Activated CD4-positive, alpha-beta T cell treated with anti-CD3 and anti-CD28 coated beads, Interleukin-2, amount 50 U/mL, for 48 hours (primary cell): ENCODE measurements at places on chromosomes 11 and 22.
A peak's percentile ranks its signal among the peaks of the same experiment; 100 is the strongest.

DNA sequence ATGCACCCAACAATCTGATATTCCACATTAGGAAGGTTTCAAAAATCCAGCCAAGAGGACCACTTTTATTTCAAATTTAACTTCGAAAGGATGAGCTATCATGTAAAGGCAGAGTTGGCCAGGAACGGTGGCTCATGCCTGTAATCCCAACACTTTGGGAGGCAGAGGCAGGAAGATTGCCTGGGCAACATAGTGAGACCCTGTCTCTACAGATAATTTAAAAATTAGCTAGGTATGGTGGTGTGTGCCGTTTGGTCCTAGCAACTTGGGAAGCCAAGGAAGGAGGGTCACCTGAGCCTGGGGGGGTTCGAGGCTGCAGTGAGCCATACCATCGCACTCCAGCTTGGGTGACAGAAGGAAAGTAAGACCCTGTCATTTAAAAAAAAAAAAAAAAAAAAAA is 96.7 kb downstream of the CADM1 start:
- no peak for DNase-seq

GRCh38 chr11:99200720-99201119 is 180.0 kb downstream of the CNTN5 start:
- no peak for DNase-seq

- DNase-seq, result no peak
Measured at GRCh38 chr11:55357560-55358184, 10.1 kb upstream of the OR4A15 start.

DNA sequence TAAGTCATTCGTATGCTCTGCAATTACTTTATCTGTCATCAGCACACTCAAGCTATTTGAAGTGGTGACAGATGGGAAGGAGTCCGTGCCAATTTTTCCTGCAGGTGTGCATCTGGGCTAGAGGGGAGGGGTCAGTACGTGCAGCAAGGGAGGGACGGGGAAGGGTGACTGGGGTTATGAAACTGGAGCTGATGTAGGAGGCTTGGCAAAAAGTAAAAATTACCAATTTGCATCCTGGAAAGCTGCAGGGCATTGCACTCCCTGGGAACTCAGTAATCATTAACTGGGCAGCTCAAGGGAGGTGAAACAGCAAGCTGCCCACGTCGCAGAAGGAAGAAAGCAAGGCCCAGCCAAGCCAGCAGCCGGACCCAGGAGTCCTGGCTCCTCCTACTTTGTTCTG is 87.1 kb upstream of the TMEM45B start:
- DNase-seq, result no peak

DNA sequence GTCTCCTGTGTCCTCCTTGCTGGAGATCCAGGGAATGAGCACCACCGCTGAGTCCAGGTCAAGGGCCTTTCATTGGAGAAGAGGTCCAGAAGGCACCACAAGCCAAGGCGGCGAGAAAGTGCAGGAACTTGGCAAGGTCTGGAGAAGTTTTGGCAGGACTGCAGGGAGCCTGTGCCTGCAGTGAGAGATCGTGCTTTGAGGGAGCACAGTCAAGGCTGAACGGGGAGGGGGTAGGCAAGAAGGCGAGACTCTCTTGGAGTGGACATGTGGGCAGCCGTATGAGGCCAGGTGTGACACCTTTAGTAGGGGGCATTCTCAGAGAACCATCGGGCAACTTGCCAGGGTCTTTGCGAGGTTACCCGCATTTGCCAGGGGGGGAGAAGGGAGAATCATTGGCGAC is 30.5 kb downstream of the LRRC10B start:
- DNase-seq, result no peak

DNA sequence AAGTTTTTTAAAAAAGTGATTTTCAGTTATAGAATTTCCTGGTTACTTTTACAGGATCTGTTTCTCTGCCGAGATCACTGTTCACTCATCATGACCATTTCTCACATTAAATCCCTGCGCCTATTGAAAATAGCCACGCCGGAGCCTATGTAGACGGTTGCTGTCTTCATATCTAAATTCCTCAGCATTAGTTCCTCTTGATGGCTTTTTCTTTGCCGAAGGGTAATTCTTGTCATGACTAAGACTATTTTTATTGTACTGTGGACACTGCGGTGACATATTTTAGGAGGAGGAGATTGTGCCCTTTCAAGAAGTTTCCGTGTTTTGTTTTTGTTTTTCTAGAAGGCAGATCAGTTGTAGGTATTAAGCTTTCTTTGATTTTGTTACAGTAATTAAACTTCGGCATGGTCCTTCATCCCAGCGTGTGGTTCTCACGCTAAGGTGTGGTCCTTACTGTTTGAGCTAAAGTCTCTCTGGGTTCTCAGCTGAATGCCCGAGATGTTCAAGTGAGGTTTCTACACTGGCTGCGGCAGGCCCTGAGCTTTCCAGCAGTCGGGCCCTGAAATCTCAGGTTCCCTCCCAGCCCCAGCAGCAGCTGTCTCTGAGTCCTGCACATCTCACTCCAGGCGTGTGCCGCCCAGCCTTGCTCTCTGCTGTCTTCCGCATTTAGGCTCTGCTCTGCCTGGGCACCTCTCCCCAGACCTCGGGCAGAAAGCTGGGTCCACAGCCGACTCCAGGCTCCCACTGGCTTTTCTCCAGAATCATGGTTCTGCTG is 1110.5 kb downstream of the TBC1D22A start:
- DNase-seq, result no peak

- DNase-seq, result no peak
Measured at GRCh38 chr11:56783448-56784041, 35.0 kb upstream of the OR9G4 start.

- DNase-seq, result no peak
Measured at GRCh38 chr11:126034039-126034932, 28.4 kb downstream of the CDON start.

DNA sequence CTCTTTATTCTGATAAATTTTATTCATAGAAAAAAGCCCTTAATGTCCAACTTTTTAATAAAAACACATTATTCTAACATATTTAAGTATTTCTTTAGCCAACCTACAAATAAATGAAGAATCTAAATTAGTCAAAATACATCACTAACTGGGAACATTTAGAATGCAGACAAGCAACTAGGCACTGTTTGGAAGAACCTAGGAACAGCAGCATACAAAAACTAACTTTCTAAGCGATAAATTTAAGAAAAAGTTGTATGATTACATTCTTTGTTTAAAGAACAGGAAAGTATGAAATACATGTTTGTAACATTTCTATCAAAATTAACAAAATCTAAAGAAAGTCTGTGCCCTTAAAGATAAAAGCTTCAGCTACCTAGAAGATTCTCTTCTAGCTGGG is 35.3 kb downstream of the PI4KA start:
- DNase-seq, result no peak

GRCh38 chr11:11420191-11420898 is 67.3 kb upstream of the CSNK2A3 start:
- DNase-seq, result no peak

GRCh38 chr11:133136376-133136775 is 395.9 kb downstream of the OPCML start:
- no peak for DNase-seq

GRCh38 chr11:76684516-76684915 is 14.0 kb upstream of the LRRC32 start:
- no peak for DNase-seq

DNA sequence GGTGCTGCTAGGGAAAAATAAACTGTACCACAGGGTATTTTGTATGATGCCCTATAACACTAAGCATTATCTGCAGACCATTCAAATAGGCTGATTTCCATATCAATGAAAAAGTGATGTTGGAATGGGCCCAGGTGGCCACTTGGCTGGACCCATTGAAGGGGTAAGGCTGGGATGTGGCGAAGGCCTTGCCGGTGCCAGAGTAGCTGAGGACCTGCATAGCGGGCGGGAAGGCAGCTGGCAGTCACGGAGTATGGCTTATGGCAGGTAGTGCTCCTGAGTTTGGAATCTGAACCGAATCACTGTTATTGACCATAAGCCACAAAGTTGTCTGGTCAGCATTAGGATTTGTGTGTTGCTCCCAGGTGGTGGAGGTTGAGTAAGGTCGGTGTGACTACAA is 131.0 kb downstream of the MICAL2 start:
- no peak for DNase-seq

DNA sequence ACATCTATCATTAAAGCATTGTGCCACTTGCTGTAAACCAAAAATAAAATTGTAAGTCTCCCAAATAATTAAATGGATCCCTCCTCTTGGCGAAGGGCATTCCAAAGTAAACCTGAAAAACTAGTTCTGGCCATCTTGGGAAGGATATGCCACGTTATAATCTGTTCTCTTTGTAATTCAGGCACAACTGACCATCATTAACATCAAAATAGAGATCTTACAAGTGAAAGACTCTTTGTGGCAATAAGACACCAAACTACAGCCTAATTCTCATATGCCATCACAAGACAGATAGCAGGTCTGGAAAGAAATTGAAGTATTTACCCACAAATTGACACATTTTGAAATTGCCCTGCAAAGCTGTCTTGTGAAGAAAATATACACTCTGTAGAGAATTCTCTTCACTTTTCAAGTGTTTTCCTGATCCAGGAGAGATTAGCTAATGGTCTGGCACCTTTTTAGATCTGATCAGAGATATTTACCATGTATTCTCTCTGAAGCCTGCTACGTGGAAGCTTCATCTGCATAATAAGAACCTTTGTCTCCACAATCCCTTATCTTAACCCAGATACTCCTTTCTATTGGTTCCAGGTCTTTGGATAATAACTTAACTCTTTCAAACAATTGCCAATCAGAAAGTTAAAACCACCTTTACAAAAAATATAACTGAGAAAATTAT is 630.4 kb upstream of the CCDC179 start:
- DNase-seq, result no peak

DNA sequence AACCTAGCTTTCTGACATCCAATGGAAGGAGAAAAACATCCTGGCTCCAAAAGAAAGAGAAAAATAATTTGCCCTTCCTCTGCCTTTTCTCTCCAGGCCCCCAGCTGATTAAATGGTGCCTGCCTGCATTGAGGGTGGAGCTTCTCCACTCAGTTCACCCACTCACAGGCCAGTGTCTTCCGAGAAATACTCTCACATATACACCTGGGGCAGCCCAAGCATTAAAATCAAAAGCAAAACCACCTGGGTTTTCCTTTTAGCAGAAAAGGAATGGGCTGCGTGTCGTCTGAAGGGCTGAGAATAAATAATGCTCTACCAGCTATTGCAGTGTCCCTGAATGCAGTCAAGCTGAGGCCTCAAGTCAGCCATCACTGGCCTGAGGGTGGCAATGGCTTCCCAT is 1143.8 kb upstream of the TENM4 start:
- DNase-seq, result no peak

GRCh38 chr11:69956669-69957190 is 121.4 kb upstream of the ANO1 start:
- DNase-seq, result no peak

DNA sequence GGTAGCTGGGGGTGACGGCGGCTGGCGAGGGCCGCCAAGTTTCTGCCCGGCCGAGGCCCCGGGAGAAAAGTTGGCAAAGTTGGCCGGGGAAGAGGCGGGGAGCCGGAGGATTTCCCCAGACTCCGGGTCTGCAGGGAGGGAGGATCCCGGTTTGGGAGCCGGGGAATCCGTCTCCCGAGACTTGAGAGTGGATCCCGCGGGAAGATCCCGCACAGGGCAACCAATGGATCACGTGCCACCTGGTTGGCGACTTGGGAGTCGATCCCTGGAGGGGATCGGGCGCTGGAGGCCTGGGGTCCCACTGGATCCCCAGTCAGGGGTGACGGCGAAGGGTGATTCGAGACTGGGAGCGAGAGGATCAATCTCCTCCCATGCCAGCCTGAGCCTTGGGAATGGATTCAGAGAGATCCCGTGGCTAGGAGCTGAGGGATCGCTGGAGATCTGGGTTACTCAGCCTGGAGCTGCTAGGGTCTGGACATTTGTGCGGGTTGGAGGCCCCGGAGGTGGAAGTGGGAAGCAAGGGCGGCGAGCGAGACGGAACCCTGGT is 394 bp downstream of the KIAA1671 start:
- DNase-seq, result peak; percentile 4

- no peak for DNase-seq
Measured at GRCh38 chr22:35457729-35458546, 58.0 kb downstream of the MCM5 start.

DNA sequence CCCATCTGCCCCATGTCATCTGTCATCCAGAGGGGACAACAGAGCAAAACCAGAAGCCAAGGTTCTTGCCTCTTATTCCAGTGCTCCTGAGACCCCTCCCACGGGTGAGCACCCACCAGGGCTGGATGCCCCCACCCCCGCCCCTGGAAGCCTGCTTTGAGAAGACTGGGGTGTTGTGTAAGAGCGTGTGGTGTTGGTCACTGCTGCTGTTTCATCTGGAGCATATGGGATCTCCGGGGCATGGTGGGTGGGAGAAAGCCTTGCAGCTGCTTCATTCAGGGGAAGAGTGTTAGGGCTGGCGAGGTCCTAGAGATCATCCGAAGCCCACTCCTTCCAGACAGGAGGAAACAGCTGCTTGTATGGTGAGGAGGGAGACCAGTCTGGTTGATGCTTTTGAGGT is 54.1 kb downstream of the CHRDL2 start:
- no peak for DNase-seq

DNA sequence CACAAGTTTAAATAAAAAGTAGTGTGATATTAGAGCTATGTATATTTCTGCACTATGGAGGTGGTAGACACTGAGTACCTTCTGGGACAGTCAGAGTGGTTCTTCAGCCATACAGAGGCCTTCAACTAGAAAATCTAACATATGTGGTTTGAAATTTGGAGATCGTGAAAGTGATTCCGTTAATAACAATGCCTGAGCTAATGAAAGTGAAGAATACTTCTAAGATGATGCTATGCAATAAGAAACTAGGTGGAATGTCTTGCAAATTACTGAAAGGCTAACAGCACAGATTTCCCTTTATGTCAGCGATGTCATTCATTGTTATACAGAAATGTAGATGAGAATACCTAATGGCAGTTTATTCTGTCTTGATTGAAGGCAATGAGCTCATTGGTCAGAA is 1984.7 kb upstream of the RAG2 start:
- no peak for DNase-seq

- no peak for DNase-seq
Measured at GRCh38 chr11:83002053-83002452, 69.6 kb downstream of the RAB30 start.

GRCh38 chr11:11864332-11864731 is 22.6 kb downstream of the USP47 start:
- DNase-seq, result no peak

GRCh38 chr22:29824677-29825076 is 13.4 kb downstream of the ASCC2 start:
- no peak for DNase-seq
